Renal pelvis (tissue), 12 donors: ENCODE measurements at places on chromosomes 11 and 22. TPM values are rescaled to one million over a fixed set of nuclear protein-coding genes. Genes with fewer than 3 reads are reported as not detected.

DNA sequence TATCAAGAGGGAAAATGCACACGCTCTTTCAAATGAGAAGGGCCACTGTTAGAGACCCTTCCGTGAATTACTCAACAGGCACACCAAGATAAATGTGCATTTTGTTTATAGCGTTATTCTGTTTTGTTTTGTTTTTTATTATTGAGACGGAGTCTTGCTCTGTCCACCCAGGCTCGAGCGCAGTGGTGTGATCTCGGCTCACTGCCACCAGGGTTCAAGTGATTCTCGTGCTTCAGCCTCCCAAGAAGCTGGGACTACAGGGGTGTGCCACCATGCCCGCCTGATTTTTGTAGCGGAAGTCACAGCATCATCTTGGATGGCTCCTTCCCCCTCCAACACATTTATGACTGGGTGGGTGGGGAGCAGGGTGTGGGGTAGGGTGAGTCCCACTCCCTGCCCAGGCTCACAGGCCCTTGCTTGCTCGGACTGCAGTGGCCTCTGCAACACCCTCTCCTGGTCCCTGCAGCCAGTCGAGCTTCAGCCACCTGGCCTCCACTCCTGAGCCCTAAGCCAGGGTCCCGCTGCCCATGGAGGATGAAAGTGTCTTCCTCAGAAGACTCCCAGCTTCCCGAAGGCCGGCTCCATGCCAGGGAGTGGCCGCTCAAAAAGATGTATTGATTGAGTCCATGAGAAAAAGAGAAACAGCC, 68.0 kb downstream of the RTL6 start:
- no peak for DNase-seq

GRCh38 chr11:133041928-133042882, 490.1 kb downstream of the OPCML start:
- peak; percentile 49 for DNase-seq

- no peak for DNase-seq
Measured at GRCh38 chr11:33197915-33198727, 36.8 kb upstream of the CSTF3 start.

- no peak for DNase-seq
Measured at GRCh38 chr11:75508051-75508561, 17.6 kb downstream of the GDPD5 start.

DNA sequence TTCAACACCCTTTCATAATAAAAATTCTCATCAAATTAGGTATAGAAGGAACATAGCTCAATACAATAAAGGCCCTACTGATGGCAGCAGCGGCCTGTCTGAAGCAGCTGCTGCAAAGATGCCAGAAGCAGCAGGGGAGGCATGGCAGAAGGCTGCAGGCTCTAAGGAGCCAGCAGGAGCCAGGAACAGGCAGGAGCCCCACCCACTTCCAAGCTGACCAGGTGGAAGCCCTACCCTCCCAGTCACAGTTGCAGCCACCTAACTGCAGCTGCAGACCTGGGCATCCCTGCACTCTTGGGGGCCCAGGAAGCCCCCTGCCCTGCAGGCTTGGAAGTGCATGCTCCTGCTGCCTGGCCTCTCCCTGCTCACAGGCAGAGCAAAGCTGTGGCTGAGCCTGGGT, 18.2 kb upstream of the OR6A2 start:
- no peak for DNase-seq

DNA sequence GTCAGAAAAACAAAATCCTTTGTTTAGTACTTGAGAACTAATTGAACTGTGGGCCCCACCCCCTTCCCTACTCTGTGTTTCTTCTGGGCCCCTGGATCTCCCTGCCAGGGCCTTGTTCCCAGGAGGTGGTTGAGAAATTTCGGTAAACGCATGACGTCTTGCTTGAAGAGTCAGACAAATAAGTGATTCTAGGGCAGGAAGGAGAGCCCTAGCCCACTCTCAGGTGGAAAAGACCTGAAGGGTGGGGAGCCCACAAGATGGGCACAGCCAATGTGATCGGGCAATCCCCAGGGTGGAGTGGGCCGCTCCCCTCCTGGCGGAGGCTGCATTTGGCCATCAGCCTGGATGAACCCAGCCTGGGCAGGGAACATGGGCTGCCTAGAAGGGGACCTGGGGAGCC, 16.8 kb upstream of the P2RY2 start:
- DNase-seq: no peak

GRCh38 chr11:64643256-64643881, 52.3 kb downstream of the SLC22A12 start:
- DNase-seq: no peak

DNA sequence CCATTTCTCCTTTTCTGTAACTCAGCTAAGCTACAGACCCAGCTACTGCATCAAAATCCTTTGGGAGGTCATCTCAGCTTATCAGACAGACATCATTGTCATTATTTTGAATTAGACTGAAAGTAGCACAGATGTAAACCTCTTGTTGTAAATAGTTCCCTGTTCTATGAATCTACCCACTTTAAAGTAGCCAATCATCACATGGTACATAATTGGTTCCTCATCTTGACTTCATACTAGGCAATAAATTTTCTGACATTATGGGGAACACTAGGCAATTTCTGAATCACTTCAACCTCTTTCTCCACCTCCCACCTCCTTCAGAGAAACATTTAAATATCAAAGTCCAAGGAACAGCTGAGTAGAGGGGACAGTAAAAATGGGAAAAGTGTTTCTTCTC, 47.9 kb downstream of the MPPED2 start:
- no peak for DNase-seq

GRCh38 chr11:2207773-2208621, 36.4 kb upstream of the TH start:
- DNase-seq: no peak

DNA sequence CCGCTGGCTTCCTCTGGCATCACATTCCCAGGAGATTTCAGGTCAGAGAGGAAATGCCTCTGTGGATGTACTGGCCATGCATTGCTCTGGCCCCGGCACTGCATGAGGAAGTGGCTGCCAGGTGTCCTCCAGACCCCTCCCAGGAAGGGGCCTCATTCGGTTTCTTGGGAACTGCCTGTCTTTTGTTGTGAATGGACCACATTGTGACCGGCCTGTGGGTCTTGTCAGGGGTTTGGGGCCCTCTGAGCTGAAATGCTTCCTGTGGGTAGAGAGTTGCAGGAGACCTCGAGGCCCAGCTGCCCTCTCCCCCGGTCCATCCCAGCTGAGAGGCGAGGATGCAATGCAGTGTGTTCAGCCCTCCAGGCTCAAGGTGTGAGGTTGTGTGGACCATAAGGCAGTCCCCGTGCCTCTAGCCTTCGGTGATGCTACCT, 18.8 kb upstream of the ST3GAL4 start:
- DNase-seq: no peak

DNA sequence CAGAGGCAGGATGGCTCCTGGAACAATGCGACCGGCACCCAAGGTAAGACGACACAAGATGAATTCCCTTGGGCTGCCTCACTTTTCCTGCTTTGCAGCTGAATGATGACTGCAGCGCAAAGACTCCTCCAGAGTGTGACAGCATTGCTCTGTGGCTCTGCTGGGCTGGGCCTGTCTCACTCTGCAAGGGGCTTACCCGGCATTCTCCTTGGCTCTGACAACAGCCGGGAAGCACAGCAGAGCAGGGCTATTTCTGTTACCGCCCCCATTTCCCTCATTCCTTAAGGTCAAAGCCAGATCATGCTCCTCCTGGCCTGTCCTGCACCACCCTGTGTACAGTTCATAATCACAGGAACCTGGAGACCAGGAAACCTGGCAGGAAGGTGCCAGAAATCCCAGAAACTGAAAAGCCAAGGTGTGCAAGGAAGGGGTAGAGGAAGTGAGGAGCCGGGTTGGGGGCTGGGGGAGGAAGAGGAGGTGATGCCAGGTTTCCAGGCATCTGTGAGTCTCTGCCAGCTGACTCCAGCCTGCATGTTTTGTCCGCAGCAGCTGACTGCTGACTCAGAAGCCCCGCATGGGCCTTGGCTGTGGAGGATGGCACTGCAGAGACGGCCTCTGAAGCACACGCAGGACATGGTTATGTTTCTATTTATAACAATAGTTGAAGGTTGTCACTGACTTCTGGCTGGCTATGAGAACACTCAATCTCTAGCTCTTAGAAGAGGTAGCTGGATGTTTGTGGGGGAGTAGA, 113.6 kb downstream of the MICAL3 start:
- DNase-seq: no peak

GRCh38 chr11:2101171-2101675, 38.0 kb downstream of the IGF2 start:
- no peak for DNase-seq

DNA sequence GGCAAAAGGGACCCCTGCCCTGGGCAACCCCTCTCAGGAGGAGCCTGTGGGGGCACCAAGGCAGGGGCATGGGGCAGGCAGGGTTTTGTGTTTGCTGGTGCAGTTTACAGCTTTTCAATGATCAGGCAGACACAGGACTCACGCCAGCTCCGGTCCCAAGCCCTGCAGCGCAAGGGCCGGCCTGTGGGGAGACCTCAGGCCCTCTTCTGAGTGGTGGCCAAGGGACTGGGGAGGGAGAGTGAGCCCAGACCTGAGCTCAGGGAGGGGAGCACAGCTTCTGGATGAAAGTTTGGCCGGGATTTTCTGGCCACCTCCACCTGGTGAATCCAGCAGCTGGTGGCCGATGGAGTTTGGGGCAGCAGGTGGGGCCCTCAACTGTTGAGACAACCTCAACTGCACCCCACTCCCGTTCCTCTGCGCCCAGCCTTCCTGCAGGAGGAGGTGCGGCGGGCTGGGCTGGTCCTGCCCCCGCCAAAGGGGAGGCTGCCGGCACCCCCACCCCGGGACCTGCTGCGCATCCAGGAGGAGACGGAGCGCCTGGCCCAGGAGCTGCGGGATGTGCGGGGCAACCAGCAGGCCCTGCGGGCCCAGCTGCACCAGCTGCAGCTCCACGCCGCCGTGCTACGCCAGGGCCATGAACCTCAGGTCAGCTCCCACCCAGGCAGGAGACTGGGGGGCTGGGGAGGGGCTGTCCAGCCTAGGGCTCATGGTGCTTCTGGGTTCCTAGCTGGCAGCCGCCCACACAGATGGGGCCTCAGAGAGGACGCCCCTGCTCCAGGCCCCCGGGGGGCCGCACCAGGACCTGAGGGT, 3.6 kb downstream of the TCIRG1 start:
- DNase-seq: no peak

DNA sequence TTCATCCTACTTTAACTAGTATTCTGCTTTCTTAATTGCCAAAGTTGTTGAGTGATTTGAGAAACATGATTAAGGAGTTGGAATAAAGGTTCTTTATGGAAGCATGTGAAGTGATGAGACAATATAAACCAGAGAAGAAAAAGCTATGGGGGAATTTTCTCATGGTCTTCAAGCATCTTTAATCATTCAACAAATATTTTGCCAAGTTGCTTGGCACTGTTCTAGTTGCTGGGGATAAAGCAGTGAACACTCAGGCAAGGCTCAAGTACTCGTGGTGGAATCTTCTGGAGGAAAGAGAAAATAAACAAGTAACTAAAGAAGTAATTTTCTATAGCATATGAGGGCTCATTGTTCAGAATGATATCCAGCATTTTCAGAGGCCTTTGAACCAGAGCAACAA, 9.2 kb upstream of the PIWIL4 start:
- no peak for DNase-seq

DNA sequence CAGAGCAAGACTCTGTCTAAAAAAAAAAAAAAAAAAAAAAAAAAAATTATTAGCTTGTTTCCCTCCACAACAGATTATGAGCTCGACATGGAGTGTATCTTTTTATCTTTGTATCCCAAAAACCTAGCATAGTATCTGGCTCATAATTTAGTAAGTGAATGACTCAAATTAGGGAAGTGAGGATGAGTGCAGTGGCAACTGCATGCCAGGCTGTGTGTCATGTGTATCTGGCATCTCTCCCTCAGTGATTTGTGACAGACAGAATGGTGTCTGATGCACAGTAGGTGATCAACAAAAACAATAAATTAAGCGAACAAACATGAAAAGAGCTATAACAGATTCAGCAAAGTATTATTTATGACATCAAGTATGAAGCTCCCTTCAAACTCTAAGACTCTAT, 7.2 kb downstream of the STK33 start:
- DNase-seq: no peak

PNPLA5 gene
- 0.13 TPM for polyA plus RNA-seq

OAF gene
- 47.3 TPM for polyA plus RNA-seq

OR52H1 gene
- polyA plus RNA-seq: not detected

CUL5 gene
- polyA plus RNA-seq: 33.8 TPM

BACE1-AS gene
- 17.6 TPM for polyA plus RNA-seq

PARVA gene
- polyA plus RNA-seq: 110 TPM

GPR83 gene
- polyA plus RNA-seq: 0.62 TPM

DCHS1 gene
- 41.7 TPM for polyA plus RNA-seq

RTN4RL2 gene
- 4.7 TPM for polyA plus RNA-seq

CFAP68 gene
- polyA plus RNA-seq: 41.1 TPM

SGSM1 gene
- polyA plus RNA-seq: 3.4 TPM

SLN gene
- 1.1 TPM for polyA plus RNA-seq

EMSY gene
- polyA plus RNA-seq: 29.0 TPM

CCDC89 gene
- polyA plus RNA-seq: 3.1 TPM

NCAPH2 gene
- polyA plus RNA-seq: 57.4 TPM
